Thoracic aorta (tissue), 2 donors: ENCODE measurements at places on chromosomes 3 and 15.

- no peak for DNase-seq
These were observed 51.8 kb downstream of the CYP11A1 start for GRCh38 chr15:74315626-74316025.

DNA sequence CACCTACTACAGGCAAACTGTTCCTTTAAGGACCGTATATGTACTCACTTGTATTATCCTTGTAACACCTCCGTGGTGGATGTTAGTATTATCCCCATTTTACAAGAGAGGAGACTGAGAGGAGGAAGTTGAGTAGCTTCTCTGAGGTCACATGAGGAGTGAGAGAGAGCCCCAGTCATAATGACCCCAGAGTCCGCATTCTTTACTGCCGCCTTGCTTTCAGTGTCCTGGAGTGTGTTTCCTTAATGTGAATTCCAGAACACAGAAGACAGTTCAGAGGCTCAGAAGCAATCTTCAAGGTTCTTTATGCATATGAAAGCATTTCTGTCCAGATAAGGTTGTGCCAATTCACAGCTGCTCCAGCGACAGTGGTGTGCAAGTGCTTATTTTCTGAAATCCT, 199.2 kb downstream of the CACNA2D3 start:
- no peak for DNase-seq

DNA sequence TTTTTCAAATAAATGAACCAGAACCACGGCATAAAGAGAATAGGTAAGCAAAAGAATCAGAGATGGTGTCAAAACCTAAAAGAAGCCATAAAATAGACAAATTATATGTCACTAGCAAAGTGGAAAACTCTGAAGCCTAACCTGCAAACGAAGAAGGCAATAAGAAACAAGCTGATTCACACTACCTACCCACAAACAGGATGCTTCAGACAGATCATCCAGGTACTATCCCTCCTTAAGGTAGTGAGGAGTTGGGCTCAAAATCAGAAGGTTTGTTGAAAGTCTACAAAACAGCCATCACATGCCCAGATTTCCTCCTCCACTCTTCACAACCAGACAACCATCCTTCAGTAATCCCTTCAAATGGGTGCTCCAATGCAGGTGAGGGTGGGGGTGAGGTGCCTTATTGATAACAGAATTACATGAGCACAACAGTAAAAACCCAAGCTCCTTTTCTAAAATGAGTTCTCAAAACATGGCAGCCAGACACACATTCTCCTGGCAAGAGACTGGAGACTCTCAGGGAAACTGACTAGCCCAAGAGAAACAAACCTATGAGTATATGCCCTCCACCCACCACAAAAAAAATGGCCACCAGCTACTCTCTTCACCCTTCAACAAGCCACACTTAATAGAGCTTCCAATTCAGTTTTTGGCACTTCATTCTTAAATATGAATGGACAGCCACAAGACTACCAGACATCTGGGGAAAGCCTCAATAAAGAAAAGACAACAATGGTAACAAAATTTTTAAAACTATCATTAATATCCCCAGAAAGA, 6.4 kb downstream of the KPNA1 start:
- no peak for DNase-seq

DNA sequence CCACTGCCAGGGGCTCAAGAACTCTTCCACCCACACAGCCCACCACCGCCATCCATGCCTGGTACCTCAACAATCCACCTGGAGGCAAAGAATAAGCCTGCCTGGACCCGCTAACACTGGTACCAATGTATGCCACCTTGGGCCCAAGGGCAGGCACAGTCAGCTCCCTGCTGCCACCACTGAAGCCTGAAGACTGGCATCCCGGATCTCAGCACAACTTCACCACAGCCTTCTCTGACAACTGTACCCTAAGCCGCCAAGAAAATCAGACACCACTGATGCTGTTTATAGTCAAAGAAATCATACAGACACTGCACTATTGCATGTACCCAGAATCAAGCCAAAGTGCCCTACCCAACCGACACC, 56.3 kb downstream of the IGSF11 start:
- DNase-seq = no peak

GRCh38 chr3:48268381-48268935, 27.6 kb downstream of the ZNF589 start:
- DNase-seq = no peak
